Stimulated activated CD8-positive, alpha-beta memory T cell treated with anti-CD3 and anti-CD28 coated beads, Interleukin-7, amount 100 ng/mL, for 1 hour (primary cell): ENCODE measurements at places on chromosomes 13 and 19.

DNA sequence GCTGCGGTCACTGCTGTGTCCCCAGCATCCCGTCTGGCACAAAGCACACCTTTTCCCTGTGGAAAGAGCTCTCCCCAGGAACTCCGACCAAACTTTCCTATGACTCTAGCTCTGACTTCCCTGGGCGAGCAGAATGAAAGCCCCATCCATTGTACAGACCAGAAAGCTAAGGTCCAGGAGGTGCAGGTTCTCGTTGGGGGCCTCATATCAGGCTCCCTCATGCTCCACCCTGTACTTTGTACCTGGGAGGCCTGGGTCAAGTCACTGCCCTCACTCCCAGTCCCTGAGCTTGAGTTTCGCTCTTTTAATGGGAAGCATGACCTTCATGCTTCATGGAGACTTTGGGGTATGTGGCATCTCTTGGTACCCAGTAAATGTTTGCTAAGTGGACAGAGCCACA, 18.4 kb downstream of the CYTH2 start:
- no peak for DNase-seq

DNA sequence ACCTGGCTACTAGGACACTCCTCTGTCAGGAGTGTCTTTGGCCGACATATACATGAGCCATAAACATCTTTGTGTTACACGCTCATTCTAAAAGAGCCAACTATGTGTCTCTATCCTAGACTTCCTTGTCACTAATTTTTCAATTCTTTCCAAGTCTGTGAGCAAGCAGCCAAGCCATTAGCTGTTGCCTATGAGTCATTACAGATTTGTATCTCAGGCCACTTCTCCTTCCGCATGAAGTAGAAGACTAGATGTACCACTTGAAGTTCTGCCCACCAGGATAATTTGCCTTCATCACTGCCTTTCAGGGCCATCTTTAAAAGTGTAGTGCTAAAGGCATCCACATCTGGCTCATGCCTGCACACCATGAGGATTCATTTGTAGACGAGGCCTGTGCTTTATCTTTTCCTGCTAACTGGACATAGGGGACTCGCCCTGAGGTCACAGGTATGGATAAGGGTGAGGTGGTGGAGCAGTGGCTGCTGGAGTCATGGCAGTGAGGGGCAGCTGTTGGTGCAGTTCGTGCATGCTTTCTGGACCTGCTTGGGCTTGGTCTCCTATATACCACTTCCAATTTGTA, 126.1 kb upstream of the KL start:
- no peak for DNase-seq

GRCh38 chr13:91405240-91405639, 6.8 kb downstream of the GPC5 start:
- DNase-seq: no peak

DNA sequence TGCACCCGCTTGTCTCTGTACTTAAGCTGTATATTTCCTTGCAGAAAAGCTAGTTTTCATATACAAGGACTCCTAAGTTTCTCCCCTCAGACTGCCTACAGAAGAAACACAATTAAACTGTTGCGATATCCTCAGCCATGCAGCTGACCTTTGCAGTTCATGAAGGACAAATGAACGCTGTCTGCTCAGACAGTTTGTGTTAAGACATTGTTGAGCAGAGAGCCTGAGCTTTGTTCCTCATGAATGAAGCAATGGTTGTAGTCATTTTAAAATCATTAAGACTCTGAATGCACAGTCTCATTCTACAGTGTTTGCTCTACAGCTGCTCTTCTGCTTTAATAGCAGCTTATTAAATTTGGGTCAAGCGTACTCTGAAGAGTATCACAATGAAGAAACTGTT, 23.2 kb upstream of the MAB21L1 start:
- no peak for DNase-seq

DNA sequence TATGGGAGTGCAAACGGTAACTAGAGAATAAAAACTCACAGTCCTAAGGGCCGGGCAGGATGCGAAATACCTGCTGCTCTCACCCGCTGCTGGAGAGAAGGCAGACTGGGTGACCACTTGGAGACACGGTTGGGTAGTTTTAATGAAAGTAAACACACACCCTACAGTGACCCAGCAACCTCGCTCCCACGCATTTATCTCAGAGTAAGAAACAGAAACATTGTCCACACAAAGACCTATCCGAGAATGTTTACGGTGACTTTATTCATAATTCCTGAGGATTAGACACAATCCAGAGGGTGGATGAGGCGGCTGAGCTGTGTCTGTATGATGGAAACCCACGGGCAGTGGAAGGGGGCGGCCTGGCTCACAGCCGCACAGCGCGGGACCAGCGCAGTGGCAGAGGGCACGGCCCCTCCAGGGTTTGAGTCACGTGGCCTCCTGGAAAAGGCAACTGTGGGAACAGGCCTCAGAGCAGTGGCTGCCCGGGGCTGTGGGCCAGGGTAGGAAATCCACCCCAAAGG, 73.5 kb upstream of the C13orf46 start:
- no peak for DNase-seq

DNA sequence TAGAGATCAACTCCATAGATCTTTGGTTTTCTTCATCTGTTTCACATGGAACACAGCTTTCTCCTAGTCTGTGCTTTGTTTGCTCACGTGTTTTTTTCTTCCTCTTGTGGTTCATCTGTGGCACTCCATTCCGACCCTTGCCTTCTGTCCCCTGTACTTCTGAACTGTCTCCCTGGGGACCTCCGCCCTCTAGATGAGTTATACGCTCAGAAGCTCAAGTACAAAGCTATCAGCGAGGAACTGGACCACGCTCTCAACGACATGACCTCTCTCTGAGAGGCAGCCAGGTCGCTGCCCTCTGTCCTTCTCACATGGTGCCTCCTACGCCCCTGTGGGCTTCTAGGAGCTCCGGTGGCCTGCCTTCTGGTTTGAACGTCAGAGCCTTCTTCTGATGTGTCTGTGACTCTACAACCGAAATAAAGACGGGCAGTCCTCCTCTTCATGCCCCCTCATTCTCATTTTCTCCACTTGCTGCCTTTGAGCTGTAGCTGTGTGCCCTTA, 16.6 kb upstream of the RAB8A start:
- no peak for DNase-seq

DNA sequence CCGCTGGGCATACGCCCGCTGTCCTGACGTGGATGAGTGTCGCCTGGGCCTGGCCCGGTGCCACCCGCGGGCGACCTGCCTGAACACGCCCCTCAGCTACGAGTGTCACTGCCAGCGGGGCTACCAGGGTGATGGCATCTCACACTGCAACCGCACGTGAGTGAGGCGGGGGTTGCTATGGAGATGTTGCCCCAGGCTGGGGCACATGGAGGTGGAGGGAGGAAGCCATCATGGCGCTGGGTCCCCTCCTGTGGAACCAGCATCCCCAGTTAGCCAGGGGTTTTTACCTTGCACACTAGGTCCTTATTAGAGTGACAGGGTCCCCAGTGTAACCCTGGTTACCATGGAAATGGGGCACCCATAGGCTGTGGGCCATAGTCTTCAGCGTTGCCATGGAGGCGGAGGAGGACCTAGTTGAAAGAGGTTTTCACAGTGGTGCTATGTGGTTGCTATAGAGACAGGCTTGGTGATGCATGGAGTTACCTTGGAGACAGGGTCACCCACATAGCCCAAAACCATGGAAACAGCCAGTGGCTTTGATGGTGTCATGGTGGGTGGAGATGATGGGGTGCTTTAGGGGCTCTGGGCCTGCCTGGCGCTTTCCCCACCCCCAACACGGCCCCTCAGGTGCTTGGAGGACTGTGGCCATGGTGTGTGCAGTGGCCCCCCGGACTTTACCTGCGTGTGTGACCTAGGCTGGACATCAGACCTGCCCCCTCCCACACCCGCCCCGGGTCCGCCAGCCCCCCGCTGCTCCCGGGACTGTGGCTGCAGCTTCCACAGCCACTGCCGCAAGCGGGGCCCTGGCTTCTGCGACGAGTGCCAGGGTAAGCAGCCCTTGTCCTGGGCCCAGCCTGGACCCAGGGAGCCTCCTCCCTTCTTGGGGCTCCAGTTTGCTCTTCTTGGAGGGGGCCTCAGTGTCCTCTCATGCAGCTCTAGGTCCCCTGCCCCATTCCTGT, 27.1 kb downstream of the MEGF8 start:
- DNase-seq: no peak

- DNase-seq: no peak
Observed at GRCh38 chr13:94435604-94436226, 43.8 kb downstream of the DCT start.

DNA sequence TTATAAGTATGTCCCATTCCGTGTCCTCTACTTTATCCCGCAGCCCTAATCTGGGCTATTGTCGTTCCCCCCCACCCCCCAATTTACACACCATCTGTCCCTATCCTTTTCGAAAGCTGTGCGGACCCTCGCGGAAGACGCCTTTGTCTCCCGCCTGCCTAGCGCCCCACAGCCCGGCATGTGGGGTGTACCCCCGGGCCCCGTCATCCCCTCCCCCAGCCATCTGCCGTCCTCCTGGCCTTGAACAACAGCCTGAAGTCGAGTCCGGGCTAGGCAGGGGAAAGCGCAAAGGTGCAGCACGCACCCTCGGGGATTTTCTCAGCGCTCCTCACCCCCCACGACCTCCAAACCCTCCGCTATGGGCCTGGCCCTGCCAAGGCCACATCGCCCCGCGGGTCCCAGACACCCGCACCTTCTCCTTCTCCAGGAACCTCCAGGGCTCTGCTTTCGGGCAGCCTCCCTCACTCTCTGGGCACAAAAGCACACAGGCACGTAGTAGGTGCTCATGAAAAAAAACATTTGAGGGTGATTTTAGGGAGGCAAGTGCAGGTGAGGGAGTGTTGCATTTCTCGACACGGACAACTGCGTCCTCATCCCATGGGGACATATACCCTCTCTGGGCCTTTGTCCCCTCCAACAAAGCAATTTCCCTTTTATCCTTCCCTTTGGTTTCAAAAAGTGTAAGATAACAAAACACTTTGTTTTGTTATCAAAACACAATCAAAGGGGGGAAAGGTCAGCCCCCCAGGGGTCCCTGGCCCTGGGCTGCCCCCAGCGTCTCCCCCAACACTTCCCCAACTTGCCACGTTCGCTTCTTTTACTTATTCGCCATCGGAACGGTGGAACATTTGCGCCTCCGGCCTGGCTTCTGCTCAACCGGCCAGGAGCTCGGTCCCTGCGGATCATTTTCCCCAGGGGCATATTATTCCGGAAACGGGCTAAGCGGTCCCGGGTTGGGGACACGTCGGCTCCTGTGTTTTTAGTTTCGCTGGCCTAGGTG, 16.4 kb downstream of the CCDC124 start:
- no peak for DNase-seq

GRCh38 chr19:35143231-35143715, at the start of gene FXYD7:
FXYD7 (plus strand) TSS chr19:35143255; CDS start chr19:35143334, 79 bp downstream.
- DNase-seq: no peak

- DNase-seq: peak; percentile 10
Observed at GRCh38 chr13:111153977-111154332, 38.8 kb downstream of the ARHGEF7 start.

GRCh38 chr19:35206379-35206778, 22.2 kb downstream of the FAM187B start:
- DNase-seq: no peak

- peak; percentile 66 for DNase-seq
Observed at GRCh38 chr19:18058208-18059009, 28.3 kb downstream of the IL12RB1 start.
